ENCODE measurements at places on chromosomes 1 and 21. TPM values are rescaled to one million over a fixed set of nuclear protein-coding genes. Genes with fewer than 3 reads are reported as not detected.

The CENPF gene
- 3.2 TPM for total RNA-seq

The LMOD1 gene
- 15.2 TPM for total RNA-seq

DNA sequence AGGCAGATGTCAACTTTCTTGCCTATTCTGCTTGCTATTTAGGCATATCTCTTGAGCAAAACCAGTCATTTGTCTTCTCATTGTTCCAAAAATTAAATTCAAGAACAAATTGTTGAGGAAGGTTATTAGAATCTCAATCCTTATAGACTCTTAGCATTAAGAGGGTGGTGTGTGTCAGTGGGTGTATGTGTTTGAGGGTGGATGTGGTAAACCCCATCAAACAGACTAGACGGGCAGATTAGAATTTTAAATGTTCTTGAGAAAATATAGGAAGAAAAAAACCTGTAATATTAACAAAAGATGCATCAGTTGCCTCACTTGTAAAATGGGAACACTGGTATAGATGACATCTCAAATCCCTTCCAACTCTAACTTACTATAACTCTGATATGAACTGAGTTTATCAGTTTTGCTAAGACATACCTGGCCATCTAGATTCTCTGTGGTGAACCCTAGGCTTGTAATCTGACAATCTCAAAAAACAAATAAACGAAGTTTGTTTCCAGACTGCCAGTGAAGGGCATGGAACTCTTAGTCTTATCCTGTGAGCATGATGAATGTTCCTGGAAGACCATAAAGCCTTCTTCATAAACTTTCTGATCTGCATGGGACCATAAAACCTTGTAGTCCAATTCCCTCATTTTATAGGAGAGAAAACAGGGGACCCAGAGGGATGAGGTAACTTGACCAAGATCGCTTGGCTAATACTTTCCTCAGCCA, 176.3 kb upstream of the SGIP1 start:
- H3K27ac ChIP-seq: no peak overlapping the region
- no peaks in the 10 kb centered on the region for H3K36me3 ChIP-seq
- no peak for DNase-seq

The KCNE2 gene
- total RNA-seq: not detected

The SLC9C2 gene
- total RNA-seq: not detected

DNA sequence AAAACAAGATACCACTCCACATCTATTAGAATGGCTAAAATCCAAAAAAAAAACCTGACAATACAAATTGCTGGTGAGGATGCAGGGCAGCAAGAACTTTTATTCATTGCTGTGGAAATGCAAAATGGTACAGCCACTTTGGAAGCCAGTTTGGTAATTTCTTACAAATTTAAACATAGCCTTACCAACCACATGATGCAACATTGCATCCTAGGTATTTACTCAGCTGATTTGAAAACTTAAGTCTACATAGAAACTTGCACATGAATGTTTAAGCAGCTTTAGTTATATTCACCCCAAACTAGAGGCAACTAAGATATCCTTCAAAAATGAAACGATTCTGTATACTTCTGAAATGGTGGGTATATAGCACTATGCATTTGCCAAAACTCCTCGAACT, 178.8 kb upstream of the PDE4B start:
- H3K27me3 ChIP-seq: no peaks in the 10 kb centered on the region
- no peaks in the 10 kb centered on the region for H3K4me1 ChIP-seq
- no peak overlapping the region for H3K4me3 ChIP-seq
- no peak overlapping the region for H3K27ac ChIP-seq

DNA sequence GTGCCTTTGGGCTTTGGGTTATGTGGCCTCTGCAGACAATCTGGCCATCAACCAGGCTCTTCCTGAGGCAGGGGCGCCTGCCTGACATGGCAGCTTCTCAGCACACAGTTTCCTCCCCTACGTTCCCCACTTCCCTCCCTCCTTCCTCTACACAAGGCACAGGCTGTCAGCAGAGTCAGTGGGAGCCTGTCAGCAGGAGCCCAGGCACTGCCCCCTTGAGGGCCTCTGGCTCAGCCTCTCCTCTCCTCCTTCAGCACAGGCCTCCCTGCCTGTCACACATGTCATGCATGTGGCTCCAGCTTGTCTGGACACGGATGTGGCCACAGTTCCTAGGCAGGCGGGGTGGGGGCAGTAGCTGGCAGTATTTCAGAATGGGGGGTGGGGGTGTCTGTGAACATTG, 52.2 kb upstream of the ARTN start:
- H3K4me1 ChIP-seq: peaks cover 5% of the 10 kb centered on the region
- no peaks in the 10 kb centered on the region for H3K27me3 ChIP-seq
- H3K4me3 ChIP-seq: no peak overlapping the region
- peak; percentile 27 for DNase-seq

DNA sequence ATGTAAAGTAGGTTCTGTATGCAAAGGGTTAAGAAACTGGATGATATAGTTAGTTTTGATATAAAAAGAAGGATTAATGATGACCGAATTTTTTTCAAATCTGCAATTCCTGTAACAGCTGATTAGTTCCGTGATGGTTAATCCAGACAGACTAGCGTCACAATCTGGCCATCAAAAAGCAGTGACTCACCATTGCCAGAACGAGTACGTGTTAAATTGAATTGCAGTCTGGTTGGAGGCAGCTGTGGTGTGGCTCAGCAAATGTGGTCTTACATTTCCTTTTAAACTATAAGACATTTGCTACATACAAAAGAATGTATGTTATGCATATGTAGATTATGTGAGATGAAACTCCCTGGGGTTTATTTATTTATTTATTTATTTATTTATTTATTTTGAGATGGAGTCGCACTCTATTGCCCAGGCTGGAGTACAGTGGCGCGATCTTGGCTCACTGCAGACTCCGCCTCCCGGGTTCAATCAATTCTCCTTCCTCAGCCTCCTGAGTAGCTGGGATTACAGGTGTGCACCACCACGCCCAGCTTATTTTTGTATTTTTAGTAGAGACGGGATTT, 139.8 kb downstream of the RYR2 start:
- H3K27ac ChIP-seq: peak overlapping the region; percentile 60
- no peak for DNase-seq
- H3K36me3 ChIP-seq: no peaks in the 10 kb centered on the region
- peaks cover 35% of the 10 kb centered on the region for H3K4me1 ChIP-seq
- H3K4me3 ChIP-seq: no peak overlapping the region

DNA sequence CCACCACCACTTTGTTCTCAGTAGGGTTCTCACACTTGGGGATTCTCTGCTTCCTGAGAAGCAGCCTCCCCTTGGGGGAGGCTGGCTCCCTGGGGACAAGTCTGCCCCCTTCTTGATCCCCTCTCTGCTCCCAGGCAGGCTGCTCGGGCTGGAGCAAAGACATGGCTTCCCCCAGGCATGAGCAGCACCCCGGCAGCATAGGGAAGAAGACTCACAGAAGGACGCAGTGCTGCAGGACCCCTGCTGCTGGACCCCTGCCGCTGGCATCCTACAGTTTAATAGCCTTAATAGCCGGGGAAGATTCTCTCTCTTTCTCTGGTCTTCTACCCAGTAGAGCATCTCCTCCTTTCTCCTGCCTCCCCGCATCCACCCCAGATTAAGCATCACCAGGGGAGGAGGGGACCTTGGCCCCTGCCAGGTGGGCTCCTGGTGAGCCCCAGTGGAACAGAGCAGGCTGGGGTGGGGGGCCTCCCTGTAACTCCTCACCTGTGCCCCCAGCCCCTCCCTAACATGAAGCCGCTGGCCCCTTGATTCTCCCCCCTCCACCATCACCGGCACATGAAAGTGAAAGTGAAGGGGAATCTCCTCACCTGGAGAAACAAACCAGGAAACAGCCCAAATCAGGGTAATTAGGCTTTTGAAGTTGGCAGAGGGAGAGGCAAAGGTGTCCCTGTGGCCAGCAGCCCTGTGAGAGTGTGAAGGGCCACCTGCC, 2.5 kb downstream of the WNT3A start:
- H3K4me1 ChIP-seq: peaks cover 4% of the 10 kb centered on the region
- no peak for DNase-seq
- H3K4me3 ChIP-seq: no peak overlapping the region
- no peaks in the 10 kb centered on the region for H3K36me3 ChIP-seq
- no peak overlapping the region for H3K27ac ChIP-seq

- peak overlapping the region; percentile 71 for H3K4me3 ChIP-seq
- peaks cover 26% of the 10 kb centered on the region for H3K4me1 ChIP-seq
- no peaks in the 10 kb centered on the region for H3K36me3 ChIP-seq
- peak; percentile 66 for DNase-seq
- H3K27me3 ChIP-seq: no peaks in the 10 kb centered on the region
- peak overlapping the region; percentile 97 for H3K27ac ChIP-seq
These were observed 50.5 kb upstream of the ATF3 start for GRCh38 chr1:212557739-212558692.

- H3K27me3 ChIP-seq: no peaks in the 10 kb centered on the region
- DNase-seq: no peak
These were observed 357.4 kb upstream of the PLXNA2 start for GRCh38 chr1:208601561-208601960.

DNA sequence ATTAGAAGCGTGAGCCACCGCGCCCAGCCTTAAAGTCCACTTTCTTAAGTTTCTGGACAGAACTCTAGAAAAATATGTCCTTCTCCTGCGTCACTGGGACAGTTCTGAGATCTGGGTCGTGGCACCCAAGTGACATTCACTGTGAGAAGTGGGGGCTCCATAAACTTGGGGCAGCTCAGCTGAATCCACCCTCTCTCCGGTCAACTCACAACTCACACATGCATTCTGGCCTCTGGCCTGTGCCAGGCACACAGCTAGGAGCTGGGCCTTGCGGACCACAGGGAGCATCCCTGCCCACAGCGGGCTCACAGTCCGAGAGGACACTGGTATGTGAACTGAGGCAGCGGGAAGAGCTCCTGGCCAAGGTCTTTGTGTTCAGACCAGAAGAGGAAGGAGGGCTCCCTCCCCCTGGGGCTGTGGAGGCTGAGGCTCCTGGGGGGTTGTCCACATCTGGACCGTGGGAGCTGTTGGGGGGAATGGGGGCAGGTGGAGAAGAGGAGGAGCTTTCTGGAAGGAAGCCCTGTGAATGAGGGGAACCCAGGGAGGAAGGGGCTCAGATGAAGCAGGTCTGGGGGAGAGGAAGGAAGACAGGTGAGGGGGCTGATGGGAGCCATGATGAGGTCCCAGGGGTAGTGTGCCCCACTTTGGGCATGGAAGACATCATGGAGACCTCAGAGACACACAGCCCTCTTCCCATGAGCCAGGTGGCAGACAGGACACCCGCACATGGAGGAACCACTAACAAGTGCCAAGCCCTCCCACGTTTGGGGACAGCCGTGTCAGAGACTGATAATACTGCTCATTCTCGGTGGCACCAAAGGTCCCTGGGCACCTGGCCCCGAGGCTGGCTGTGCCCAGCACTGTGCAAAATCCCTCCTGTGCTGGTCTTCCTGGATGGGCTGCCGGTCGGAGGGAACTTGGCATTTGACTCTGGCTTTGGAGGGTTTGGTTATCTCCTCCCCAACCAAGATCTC, 191.0 kb upstream of the VAMP3 start:
- no peak for DNase-seq
- no peak overlapping the region for H3K27ac ChIP-seq
- no peak overlapping the region for H3K4me3 ChIP-seq
- peaks cover 6% of the 10 kb centered on the region for H3K27me3 ChIP-seq

- no peaks in the 10 kb centered on the region for H3K36me3 ChIP-seq
- no peaks in the 10 kb centered on the region for H3K27me3 ChIP-seq
- H3K4me3 ChIP-seq: no peak overlapping the region
- DNase-seq: no peak
These were observed 80.3 kb downstream of the DIRAS3 start for GRCh38 chr1:67970088-67970487.

The HFM1 gene
- total RNA-seq: 3.0 TPM

Measured in heart right ventricle (tissue), 16 donors.